ENCODE measurements at places on chromosomes 7 and 10.

DNA sequence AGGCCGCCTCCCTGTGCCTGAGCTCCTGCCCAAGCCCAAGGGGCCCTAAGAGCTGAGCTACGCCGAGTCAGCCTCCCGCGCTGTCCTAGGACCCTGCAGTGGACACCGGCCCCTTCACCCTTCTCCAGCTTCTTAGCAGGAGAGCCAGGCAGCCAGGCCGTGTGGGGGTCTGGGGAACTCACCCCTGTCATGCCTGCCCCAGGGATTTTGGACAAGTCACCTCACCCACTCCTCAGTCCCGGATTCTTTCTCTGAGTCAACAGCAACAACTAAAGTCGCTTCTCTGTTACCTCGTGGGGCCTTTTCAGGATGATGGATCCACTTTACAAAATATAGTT is 79.3 kb downstream of the MKI67 start:
- DNase-seq: no peak

GRCh38 chr7:141704112-141704511 is 2.1 kb upstream of the DENND11 start:
- no peak for DNase-seq

DNA sequence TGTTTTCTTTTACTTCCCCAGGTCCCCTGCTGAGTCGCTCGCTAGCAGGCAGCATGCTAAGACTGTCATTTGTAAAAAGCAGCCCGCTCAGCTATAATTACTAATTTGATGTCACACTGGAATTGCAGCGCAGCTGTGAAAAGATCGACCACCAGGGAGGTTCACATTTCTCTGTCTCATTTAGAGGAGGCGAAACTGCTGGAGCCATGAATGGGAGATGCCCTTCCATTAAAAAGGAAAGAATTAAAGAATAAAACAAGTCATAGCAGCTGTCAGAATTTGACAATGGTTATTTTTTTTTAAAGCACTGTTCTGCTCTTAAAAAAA is 153.5 kb downstream of the PIP4K2A start:
- DNase-seq: no peak

DNA sequence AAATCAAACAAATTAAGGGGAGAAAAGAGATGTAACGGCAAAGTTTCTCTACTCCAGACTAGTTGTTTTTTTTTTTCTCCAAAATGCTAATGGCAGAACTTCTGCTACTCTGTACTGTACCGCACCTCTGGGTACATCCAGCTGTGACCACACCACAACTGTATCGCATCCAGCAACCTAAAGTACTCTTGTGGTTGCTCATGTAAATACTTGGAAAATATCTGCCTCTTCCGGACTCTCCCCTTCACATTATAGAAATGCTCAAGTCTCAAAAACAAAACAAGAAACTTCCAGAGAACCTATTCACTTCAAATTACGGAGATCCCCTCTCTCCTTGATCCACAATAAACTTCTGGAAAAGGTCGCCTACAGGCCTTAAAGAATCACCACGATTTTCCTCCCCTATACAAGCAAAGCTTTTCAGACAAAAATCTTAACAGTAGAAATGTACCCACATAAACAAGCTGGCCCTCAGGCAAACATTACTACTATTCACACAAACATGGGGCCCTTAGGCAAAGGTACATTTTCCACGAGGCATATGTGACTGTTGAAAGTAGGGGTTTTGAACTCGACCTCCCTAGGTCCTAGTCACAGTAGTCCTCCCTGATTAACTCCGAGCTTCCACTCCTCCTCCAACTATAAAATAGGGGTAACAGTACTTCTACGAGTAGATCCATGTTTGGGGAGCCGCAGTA is 222.9 kb upstream of the MKLN1 start:
- DNase-seq: no peak
